GM03348 (cell line): ENCODE measurements at places on chromosomes 4 and X.

- peak; percentile 16 for DNase-seq
Measured at GRCh38 chr4:67909905-67910584, 26.2 kb upstream of the TMPRSS11D start.

GRCh38 chr4:20698382-20698781 lies 1.9 kb upstream of the PACRGL start:
- DNase-seq = no peak

- no peak for DNase-seq
Measured at GRCh38 chr4:70062000-70062399, 11.8 kb downstream of the HTN1 start.

DNA sequence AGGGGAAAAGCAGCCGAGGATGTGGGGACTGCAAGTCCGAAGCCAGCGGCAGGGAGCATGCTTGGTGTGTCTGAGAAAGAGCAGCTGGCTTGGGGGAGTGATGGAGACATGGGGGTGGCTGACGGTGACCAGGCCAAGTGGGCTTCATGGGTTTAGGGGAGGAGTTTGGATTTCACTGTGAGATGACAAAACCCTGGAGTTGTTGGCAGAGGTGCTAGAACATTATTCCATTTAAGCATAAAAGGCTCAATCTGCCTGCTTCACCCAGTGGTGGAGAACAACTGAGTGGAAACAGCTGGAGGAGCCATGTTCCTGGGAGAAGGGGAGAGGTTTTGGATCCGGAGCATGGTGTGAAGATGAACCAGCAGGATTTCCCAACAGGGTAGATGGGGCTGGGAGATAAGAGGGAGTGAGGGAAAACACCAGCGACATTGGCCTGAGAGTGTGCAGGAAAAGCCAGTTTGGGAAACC lies 318.0 kb upstream of the TAPT1 start:
- DNase-seq = peak; percentile 18

DNA sequence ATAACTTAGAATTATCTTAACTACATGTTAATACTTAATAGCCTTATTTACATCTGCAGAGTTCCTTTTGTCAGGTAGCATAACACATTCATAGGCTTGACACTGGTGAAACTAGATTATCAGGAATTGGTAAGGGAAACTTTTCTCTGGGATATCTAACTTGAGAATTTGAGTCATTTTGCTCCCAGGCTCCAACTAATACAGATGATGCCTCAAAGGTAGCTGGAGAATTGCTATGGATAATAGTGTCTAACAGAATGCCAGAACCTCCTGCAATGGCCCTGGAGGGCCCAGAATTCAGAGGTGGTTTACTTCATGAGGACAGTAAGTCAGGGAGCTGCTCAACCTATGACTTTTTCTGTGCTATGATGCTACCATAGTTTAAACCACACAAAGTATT lies 13.9 kb upstream of the TMPRSS11D start:
- DNase-seq = no peak

GRCh38 chr4:115234405-115235093 lies 121.1 kb upstream of the NDST4 start:
- no peak for DNase-seq

- no peak for DNase-seq
Measured at GRCh38 chrX:16664626-16665025, 14.7 kb downstream of the S100G start.

DNA sequence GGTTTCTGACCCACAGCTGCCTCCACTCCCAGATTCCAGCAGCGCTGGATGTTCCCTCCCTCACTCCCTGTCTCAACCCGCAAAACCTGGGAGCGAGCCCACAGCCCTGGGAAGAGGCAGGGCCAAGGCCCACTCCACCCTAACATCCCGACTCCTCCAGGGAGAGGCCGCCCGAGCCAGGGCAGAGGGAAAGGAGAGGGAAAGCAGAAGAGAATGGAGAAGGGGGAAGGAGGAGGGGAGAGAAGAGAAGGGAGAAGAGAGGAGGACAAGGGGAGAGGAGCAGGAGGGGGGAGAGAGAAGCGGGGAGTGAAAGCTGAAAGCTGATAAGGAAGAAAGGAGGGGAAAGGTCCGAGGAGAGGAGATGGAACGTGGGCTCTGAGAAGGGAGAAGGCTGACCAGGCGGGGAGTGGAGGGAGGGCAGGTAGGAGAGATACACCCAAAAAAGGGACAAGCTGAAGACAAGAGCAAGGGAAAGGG lies 120.2 kb upstream of the PJA1 start:
- peak; percentile 31 for DNase-seq

DNA sequence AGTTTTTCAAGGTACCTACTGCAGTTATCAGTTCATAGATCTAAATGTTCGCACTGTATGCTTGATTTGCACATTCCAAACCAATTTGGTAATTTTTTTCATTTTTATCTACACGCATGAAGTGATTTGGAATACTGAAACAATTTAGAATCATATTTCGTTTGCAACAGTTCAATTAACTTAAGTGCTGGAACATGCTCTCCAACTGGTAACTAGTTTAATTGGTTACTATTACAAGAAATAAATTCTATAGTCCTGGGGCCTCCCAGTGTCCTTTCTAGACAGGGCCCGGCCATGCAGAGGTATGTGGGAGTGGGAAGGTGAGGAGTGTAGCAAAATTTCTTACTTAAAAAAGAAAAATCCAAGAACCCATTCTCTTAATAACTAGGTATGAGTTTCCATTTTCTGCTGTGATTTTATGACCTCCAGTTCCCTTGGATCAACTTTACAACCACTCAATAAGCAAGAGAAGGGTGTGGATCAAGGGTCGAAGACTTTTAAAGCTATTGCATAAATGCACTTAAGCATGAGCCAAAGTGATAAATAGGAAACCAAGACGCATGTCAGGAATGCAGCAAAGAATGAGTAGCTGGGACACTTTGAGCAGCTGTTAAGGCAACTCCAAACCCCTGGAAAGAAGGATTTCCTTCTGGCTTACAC lies 106.9 kb downstream of the PPARGC1A start:
- DNase-seq = no peak

DNA sequence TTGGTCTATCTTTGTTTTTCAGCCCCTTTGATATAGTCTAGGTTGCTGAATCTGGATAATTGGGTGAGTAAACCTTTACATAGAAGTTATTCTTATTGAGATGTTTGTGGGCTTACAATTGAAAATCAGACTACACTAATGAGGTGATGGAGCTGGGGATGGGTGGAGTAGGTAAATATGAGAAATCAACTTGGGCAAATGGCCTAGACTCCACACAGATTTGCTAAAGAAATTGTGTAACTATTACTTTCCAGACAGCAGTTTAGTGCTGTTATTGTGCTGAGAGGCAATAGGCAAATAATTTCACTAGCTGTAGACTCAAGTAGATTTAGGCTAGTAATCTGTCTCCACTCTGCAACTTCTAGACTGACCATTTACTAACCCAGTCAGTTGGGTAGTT lies 8.2 kb downstream of the DIAPH2 start:
- DNase-seq = peak; percentile 7

GRCh38 chr4:139767168-139767567 lies 101.5 kb downstream of the MGST2 start:
- peak; percentile 87 for DNase-seq

DNA sequence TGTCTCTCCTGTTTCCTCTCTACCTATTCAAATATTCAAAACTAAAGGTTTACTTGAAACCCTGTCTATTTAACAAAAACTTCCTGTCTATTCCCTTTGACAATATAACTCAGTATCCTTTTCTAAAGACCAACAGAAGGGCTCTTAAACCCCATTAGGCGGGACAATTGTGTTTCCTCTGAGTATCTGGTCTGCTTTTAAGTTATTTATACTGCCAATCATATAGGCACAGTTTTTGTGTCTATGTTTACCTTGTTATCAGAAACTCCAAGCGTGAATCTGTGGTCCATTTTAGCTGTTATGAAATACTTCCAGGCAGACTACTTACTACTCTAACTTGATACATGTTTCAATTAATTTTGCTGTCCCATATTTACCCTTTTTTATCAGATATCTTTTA lies 350.0 kb upstream of the CTSO start:
- DNase-seq = no peak

- no peak for DNase-seq
Measured at GRCh38 chr4:122635205-122635604, 14.3 kb upstream of the IL21 start.

DNA sequence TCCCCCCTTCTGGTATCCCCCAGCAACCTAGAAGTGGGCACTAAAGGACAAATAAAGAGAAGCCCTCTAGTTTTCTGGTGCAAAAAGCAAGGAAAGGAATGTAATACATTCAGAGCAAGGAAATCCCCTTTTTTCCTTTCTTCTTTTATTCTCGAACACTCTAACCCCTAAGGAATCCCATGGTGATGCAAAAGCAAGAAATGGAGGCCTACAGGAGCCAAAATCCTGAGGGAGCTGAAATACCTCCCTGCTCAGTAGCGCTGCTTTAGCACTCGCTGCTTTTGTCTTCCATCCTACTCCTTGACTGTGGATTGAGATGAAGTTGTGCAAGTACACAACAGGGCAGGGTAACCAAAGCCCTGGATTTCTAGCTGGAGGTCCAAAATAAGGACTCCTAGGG lies 251.0 kb downstream of the PRDM5 start:
- no peak for DNase-seq

GRCh38 chrX:2875798-2876399 lies 47.2 kb downstream of the GYG2 start:
- DNase-seq = peak; percentile 20

- no peak for DNase-seq
Measured at GRCh38 chr4:126109836-126110235, 795.1 kb downstream of the FAT4 start.

- no peak for DNase-seq
Measured at GRCh38 chrX:98637451-98637850, 1753.7 kb downstream of the RPA4 start.

GRCh38 chr4:83405844-83406816 lies 49.5 kb downstream of the HELQ start:
- no peak for DNase-seq

DNA sequence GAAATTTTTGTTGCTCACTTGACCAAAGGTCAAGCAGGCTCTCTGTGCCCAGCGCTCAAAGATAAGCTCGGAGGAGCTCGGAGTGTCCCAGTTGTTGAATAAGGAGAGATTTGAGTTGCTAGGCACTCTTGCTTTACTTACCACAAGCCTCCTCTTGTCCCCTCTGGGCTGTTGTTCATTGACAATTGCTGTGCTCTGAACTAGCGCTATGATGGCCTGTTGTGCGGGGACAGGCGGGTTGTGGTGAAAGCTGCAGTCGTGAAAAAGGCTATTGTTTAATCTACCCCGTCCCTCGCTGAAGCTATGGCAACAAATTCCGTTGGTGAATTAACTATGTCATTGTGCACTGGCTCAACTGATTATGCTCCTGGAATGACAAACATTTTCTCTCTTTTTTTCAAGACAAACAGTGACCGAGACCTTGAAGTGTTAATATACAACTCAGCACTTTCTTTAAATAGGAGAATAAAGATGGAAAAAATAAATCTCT lies 21.0 kb upstream of the POLA1 start:
- DNase-seq = no peak

DNA sequence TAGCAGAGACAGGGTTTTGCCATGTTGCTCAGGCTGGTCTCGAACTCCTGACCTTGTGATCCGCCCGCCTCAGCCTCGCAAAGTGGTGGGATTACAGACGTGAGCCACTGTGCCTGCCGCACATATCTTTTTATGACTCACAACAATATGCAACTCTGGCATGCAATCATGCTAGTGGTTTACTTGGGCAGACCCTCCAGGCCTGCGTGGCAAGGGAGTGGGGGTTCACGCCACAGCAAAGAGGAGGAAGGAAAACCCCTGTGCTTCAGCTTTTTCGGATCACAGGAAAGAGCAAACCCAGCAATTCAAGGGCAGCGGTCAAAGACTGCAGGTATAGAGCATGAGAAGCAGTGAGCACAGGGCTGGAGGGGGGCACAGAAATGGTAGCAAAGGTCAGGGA lies 48.3 kb upstream of the CD99 start:
- DNase-seq = no peak

DNA sequence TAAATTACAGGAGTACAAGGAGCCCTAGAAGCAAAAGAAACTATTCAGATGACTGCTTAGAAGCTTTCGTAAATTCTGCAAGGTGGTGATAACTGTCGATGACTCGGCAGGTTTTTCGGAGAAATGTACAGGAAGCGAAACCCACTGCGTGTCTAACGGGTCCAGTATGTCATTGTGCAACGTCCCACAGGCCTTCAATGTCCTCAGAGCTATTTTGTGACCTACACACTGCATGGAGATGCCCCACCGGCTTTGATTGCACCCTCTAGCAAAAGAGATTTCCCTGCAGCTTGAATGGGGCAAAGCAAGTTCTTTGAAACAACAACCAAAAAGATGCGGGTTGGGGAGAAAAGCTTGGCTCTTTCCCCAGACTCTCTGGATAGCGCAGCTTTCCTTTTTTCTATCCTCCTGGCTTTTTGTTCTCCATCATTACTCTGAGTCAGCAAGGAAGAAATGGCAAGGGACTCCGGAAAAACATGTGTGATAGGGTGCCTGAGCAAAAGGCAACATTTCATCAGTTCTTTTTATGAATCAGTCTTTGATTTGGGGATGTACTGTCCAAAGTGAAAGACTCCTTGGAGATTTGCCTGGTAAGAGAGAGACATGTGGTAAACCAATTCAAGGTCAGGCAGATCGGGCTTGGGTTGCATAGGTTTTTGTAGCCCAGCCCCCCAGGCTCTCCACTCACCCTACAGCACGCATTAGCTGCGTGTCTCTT lies 112.0 kb upstream of the TBL1X start:
- DNase-seq = peak; percentile 54

DNA sequence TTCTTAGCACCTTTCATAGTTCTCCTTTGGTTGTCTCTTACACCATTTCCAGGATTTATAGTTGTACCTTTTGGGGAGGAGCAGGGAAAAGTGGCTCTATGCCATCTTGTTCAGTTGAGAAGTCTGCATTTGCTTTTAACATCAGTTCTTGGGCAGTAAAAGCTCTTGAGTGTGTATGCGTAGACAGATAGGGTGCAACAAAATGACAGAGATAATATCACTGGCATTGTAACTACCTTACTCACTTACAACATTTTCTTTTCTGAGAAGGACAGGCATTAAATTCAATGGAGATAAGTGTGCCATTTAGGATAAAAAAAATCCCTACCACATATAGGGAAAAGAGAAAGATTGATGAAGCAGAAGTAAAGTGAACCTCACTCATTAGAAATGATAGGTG lies 38.9 kb downstream of the ADGRG4 start:
- no peak for DNase-seq

DNA sequence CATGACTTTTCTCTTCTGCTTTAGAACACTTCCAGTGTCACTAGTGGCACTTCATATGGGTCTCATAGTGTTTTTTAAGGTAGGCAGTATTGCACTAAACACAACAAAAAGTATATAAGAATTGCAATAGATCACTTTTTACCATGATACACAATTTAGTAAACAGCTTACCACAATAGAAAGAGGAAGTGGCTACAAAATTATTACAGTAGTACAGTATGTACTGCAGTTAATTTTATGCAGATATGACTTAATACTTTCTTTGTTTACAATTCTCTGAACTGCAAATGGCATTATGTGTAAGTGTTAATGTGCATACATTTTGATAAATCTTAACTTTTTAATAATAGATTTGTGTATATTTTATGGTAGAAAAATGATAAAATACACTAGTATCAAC lies 157.3 kb downstream of the RRAGB start:
- no peak for DNase-seq

GRCh38 chrX:40176351-40177116 lies 78.8 kb upstream of the BCOR start:
- peak; percentile 69 for DNase-seq
